ENCODE measurements at places on chromosomes 5 and 9. TPM values are rescaled to one million over a fixed set of nuclear protein-coding genes. Genes with fewer than 3 reads are reported as not detected.

- H3K4me3 ChIP-seq: no peak overlapping the region
- no peak for DNase-seq
- no peaks in the 10 kb centered on the region for H3K27me3 ChIP-seq
- no peaks in the 10 kb centered on the region for H3K36me3 ChIP-seq
Measured at GRCh38 chr5:132176521-132176945, 51.1 kb downstream of the P4HA2 start.

SLC1A3 gene
- 22.0 TPM for total RNA-seq

SEPTIN8 gene
- 43.5 TPM for total RNA-seq

KIF12 gene
- total RNA-seq: not detected

- DNase-seq: no peak
- no peak overlapping the region for H3K4me3 ChIP-seq
- no peaks in the 10 kb centered on the region for H3K36me3 ChIP-seq
- H3K27me3 ChIP-seq: no peaks in the 10 kb centered on the region
- no peaks in the 10 kb centered on the region for H3K4me1 ChIP-seq
- H3K27ac ChIP-seq: no peak overlapping the region
Measured at GRCh38 chr5:97694091-97694490, 511.0 kb upstream of the RIOK2 start.

- H3K27me3 ChIP-seq: peaks cover 38% of the 10 kb centered on the region
- no peak within 1 kb of the TSS for H3K27ac ChIP-seq
- peak within 1 kb of the TSS; percentile 57 for H3K4me3 ChIP-seq
- H3K4me1 ChIP-seq: no peaks in the 10 kb centered on the region
- DNase-seq: no peak
Measured at GRCh38 chr9:34957492-34958410, at the start of gene PHF24. Gene PHF24 (plus strand): TSS chr9:34958285. CDS start chr9:34971299, 13,014 bp downstream.

BAAT gene
- total RNA-seq: not detected

DNA sequence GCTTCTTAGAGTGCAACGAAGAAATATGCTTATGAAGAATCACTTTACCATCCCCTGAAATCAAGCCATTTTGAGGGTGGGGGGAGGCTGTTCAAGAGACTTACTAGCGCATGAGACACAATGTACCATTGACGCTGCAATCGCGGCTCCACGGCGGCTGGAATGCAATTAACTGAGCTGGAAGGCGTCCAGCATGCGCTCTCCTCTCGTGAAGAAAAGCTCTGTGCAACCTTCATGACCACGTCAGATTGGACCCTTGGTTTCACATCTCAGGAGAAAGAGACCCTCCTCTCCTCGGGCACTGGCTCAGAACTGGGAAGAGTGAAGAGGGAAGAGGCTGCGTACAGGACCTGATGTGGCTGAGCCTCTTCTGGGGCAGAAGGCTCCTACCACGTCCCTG lies 138.5 kb upstream of the IRX2 start:
- no peaks in the 10 kb centered on the region for H3K27me3 ChIP-seq
- no peaks in the 10 kb centered on the region for H3K36me3 ChIP-seq
- no peak for DNase-seq
- H3K4me1 ChIP-seq: no peaks in the 10 kb centered on the region

MAMDC4 gene
- 8.1 TPM for total RNA-seq

IFNA21 gene
- not detected for total RNA-seq

All from tibial nerve (tissue), 4 donors.